ENCODE measurements at places on chromosomes 11 and 22.

GRCh38 chr11:14342906-14343305 lies 16.1 kb downstream of the RRAS2 start:
- DNase-seq: no peak

DNA sequence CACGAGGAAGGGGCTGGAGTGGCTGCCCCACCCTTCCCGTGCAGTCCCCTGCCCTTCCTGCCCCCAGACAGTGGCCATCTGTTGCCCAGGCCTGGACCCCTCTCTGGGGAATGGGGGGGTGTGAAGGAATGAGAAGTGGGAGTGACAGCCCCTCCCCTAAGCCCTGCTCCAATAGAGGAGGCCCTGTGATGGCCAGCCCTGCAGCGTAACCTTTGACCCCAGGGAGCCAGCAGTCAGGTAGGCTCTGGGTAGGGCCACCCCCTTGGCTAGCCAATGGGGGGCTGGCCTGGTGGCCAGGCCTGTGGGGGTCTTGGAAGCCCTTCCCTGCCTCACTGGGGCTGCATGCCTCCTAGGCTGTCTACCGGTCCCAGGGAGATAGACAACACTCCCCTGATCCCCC lies 6.6 kb downstream of the FLRT1 start:
- DNase-seq: no peak

DNA sequence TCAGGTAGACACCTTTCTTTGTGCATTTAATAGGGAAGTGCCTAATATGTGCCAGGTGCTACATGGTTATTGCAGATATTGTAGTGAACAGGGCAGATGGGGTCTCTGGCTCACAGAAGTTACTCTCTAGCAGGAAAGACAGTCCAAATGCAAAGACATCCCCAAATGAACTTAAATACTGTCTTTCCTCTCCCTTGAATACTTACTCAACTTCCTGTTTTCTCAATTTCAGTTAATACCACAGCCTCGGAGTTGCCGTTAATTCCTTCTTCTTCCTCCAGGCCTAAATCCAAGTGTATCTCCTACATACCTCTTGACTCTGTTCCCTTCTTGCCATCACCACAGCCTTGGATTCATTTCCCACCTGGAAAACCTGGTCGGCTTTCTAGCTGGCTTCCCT lies 134.3 kb upstream of the SESN3 start:
- DNase-seq: no peak

DNA sequence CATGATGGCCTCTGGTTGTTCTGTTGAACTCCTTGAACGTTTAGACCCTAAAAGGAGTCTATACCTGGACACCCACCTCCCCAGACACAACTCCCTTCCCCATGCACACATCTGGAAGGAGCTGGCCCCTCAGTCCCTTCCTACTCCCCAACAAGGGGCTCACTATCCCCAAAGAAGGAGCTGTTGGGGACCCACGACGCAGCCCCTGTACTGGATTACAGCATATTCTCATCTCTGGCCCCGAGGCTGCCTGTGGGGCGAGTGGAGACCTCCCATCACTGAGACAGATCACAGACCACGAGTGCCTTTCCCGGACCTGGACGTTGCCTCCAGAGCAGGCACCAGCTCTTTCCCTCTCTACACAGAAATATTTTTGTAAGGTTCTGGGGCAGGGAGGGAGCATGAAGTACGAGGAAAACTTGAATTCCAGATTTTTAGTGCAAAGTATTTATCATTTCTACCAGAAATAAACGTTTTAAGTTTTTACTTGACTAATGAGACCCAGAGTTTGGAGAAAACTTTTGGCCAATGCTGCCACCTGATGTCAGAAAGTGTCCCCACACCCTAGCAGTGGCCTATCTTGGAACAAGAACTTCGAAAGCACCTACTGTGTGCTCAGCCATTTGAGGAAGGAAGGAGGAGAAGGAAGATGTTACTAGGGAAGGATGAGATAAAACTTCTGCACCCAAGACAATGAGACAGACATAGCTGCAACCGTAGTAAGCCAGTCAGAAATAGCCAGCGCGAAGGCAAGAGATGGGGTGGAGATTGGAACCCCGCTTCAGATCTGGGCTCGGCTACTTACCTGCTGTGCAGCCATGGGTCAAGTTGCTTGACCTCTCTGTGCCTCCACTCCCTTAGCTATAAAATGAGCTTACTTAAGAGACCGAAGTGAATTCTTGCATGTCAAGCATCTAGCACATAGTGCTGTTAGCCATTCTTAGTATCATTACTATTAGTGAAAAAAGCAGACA lies 10.2 kb upstream of the POU2F3 start:
- DNase-seq: no peak

DNA sequence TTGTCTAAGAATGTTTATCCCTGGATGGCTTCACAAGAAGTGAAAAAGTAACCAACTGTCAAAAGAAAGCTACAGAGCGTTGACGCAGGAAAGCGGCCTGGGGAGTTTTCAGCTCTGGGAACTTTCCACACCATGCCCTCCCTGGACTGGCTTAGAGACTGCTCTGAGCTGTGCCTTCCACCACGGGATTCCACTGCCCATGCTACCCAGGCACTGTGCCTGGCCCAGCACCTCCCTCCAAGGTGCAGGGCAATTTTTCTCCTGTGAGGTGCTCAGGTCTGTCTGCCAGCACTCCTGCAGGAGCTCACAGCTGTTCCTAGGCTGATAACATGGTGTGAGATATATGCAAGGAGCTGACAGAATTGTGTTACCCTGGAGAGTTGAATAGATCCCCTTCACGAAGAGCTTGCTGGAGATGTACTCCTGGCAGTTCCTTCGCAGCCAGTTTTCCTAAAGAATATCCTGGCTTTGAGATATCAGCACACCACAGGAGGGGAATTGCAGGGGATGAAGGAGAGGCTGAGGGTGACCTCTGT lies 258.3 kb upstream of the B3GAT1 start:
- no peak for DNase-seq
